Bronchus fibroblast of lung (primary cell): ENCODE measurements at places on chromosomes 12 and 14. TPM values are rescaled to one million over a fixed set of nuclear protein-coding genes. Genes with fewer than 3 reads are reported as not detected.

C14orf132 gene
- total RNA-seq, result 12.4 and 14.7 TPM in 2 replicates

ABHD4 gene
- total RNA-seq, result 12.4 and 12.8 TPM in 2 replicates

KRT6B gene
- not detected in 2 replicates for total RNA-seq

RERGL gene
- total RNA-seq, result not detected in 2 replicates

APOF gene
- total RNA-seq, result not detected in 2 replicates

GRIP1 gene
- total RNA-seq, result not detected in 2 replicates

PAX9 gene
- 0.17 TPM in 1 of 2 replicates, not detected in the other for total RNA-seq

RTL1 gene
- total RNA-seq, result not detected in 2 replicates

ADAM21 gene
- total RNA-seq, result under 0.01 and 0.59 TPM in 2 replicates

EEA1 gene
- 5.9 and 7.4 TPM in 2 replicates for total RNA-seq

CLEC1A gene
- not detected in 2 replicates for total RNA-seq

AKAP3 gene
- total RNA-seq, result 0.67 and 1.3 TPM in 2 replicates

CFAP251 gene
- 2.4 and 3.9 TPM in 2 replicates for total RNA-seq

TAS2R14 gene
- total RNA-seq, result 0.15 and 1.0 TPM in 2 replicates

AQP6 gene
- not detected in 2 replicates for total RNA-seq

KRT74 gene
- not detected in 2 replicates for total RNA-seq

TOMM20L gene
- not detected in 2 replicates for total RNA-seq

PLBD2 gene
- total RNA-seq, result 13.2 and 20.0 TPM in 2 replicates

CFAP73 gene
- not detected in 2 replicates for total RNA-seq

FAM90A1 gene
- 0.15 and 0.17 TPM in 2 replicates for total RNA-seq

LTBR gene
- total RNA-seq, result 153 and 165 TPM in 2 replicates

KRT2 gene
- total RNA-seq, result not detected in 2 replicates
